ENCODE measurements at places on chromosomes 6 and 20. TPM values are rescaled to one million over a fixed set of nuclear protein-coding genes. Genes with fewer than 3 reads are reported as not detected.

DNA sequence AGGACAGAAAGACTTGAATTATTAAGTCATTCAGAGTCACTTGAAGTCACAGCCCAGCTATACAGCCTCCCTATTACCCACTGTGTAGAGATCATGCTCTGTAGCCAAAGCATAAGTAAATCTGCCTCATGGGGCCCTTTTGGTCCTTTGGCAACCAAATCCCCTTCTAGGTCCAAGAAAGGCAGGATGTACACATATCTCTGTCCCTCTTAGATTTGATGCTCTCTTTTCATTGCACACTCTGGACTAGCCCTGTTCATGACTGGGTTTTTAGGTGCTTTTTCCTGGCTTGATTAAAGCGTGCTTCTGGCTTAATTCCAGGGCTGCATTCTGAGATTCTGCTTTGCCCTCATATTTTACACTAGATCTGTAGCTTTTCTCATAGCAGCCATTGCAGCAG, 296.8 kb downstream of the TENT5A start:
- H3K36me3 ChIP-seq = no peaks in the 10 kb centered on the region
- peaks cover 2% of the 10 kb centered on the region for H3K4me1 ChIP-seq
- no peak overlapping the region for H3K27ac ChIP-seq
- peaks cover 5% of the 10 kb centered on the region for H3K27me3 ChIP-seq

DNA sequence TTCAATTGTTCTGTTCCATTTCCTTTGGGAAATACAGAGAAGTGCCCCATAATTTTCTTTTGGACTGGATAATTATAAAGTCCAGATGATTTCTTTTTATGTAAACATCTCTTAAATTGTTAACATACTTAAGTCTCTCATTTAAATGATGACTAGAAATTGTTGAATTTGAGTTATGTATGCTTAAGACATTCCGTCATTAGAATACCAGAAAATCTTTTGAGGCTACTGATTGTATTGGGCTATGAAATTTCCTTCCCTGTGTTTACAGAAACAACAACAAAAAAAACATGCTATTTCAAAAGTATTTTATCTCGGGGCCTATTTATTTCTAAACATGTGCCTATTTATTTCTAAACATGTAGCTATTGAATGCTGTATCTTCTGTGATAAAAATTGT, 125.4 kb downstream of the SH3BGRL2 start:
- no peaks in the 10 kb centered on the region for H3K36me3 ChIP-seq
- no peak overlapping the region for H3K4me3 ChIP-seq
- H3K4me1 ChIP-seq = no peaks in the 10 kb centered on the region
- H3K27me3 ChIP-seq = no peaks in the 10 kb centered on the region
- no peak overlapping the region for H3K27ac ChIP-seq
- DNase-seq = no peak

DNA sequence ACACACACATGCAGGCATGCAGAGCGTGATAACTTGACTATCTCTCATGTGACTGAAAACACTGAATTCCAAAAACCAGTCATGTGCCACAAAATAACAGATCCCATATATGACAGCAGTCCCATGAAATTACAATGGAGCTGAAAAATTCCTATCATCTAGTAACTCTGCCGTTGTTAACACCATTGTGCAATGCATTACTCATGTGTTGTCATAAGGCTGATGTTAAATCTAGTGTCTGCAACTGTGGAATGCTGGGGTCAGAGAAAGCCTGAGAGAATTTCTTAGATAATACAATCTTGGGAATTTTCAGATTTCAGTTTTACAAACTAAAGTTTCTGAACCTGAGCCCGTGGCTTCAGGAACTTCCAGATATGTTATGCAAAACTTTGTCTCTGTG, 70.2 kb downstream of the LYRM4 start:
- DNase-seq = no peak
- peak overlapping the region; percentile 76 for H3K27ac ChIP-seq
- no peaks in the 10 kb centered on the region for H3K36me3 ChIP-seq
- peak overlapping the region; percentile 24 for H3K4me3 ChIP-seq

- peaks cover 2% of the 10 kb centered on the region for H3K4me1 ChIP-seq
- H3K4me3 ChIP-seq = no peak overlapping the region
These were observed 54.9 kb upstream of the SMOC2 start for GRCh38 chr6:168385858-168386735.

Gene RIPPLY2
- total RNA-seq = not detected

All from osteocyte (in vitro differentiated cells).